ENCODE measurements at places on chromosomes 12 and 14.

- DNase-seq, result peak; percentile 65
These were observed 8.6 kb downstream of the SPTLC2 start for GRCh38 chr14:77607741-77608302.

DNA sequence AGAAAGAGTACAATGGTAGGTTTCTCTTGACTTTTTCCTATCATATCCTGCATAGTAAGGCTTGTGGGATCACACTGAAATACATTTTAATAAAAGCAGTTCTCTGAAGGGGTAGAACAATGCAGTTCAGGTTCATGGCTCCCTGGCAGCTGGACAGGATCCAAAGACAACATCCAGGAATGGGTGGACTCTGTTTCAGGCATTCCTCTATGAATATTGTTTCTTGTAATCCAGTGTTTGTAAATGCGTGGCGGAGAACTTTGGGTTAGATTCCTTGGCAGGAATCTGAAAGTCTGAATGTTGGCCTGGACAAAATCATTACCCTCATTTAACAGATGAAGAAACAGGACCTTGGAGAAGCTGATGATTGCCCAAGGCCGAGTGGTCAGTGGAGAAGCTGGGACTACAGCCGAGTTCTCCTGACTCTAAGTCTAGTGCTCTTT is 43.5 kb downstream of the SYNE2 start:
- DNase-seq, result no peak

GRCh38 chr12:99810718-99811593 is 163.4 kb downstream of the GARIN6 start:
- DNase-seq, result no peak

- no peak for DNase-seq
These were observed 76.9 kb upstream of the REP15 start for GRCh38 chr12:27619308-27619707.

- no peak for DNase-seq
These were observed 65.5 kb downstream of the PTPRR start for GRCh38 chr12:70854881-70855568.

- DNase-seq, result peak; percentile 62
These were observed 67.0 kb downstream of the PTHLH start for GRCh38 chr12:27905285-27906126.

GRCh38 chr12:49636574-49636973 is 13.2 kb downstream of the PRPF40B start:
- DNase-seq, result no peak

DNA sequence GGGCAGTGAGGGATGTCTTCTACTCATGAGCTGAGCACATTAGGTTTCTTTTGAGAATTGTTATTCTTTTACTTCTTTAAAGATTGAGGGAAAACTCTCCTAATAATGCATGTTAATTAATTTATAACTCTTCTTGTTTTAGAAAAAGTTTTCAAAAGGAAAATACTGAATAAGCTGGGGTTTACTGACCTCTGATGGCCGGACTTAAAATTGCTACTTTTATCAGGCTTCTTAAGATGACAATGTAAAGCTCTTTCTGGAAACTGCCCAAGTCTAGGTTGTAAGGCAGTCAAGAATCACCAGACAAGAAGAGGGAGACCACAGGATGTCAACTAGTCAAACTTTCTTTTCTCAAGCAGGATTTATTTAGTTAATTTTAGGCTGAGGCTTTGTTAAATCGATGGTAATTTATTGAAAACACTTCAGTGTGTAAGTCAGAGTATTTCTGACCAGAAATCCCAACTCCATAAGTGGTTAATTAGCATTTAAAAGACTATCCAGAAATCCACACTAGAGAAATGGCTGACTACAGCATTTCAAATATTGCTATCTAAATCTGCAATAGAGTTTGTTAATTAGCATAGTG is 82.1 kb downstream of the AVPR1A start:
- no peak for DNase-seq

GRCh38 chr14:81509838-81510452 is 23.7 kb downstream of the SEL1L start:
- DNase-seq, result no peak

DNA sequence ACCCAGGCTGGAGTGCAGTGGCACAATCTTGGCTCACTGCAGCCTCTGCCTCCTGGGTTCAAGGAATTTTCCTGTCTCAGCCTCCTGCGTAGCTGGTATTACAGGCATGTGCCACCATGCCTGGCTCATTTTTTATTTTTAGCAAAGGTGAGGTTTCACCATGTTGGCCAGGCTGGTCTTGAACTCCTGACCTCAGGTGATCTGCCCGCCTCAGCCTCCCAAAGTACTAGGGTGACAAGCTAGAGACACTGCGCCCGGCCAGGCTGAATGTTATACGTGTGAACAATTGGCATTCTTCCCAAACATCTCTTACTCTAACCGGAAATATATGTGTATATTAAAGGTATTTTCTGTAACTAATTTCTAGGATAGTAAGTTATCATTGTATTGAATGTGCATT is 13.2 kb upstream of the LIMA1 start:
- DNase-seq, result no peak

- DNase-seq, result peak; percentile 71
These were observed 68.9 kb upstream of the NCOR2 start for GRCh38 chr12:124636138-124636978.

DNA sequence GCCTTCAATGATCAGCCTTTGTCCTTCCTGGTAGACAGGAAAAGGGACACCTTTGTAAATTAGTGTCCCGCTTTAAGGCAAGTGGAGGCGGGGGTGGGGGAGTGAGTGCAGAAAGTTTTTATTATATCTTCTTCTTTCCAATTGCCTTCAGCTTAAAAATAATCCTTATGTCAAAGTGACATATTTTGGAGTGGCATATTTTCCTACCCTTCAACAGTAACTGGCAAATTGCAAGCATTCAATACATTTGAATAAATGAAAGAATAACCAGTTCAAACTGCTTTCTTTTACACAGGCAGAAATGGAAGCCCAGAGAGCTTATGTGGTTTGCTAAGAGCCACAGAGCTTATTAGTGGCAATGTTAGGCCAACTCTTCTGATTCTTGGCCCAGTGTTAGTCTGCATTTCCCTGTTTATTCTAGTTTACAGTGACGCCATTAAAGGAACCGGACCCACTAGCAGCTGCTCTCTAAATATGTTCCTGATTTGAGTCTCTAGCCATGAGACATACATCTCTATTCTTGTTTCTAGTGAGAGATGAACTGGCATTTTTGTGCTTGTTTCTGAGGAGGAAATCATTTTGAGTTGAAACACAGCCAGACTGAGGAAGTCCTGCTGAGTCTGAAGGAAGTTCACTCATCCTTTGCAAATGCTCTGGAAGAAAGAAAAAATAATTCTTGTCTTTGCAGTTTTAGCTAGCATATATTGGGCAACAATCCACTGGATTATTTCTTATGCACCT is 468.7 kb downstream of the NOVA1 start:
- no peak for DNase-seq

GRCh38 chr12:106251631-106252455 is 4.0 kb upstream of the CKAP4 start:
- peak; percentile 55 for DNase-seq

DNA sequence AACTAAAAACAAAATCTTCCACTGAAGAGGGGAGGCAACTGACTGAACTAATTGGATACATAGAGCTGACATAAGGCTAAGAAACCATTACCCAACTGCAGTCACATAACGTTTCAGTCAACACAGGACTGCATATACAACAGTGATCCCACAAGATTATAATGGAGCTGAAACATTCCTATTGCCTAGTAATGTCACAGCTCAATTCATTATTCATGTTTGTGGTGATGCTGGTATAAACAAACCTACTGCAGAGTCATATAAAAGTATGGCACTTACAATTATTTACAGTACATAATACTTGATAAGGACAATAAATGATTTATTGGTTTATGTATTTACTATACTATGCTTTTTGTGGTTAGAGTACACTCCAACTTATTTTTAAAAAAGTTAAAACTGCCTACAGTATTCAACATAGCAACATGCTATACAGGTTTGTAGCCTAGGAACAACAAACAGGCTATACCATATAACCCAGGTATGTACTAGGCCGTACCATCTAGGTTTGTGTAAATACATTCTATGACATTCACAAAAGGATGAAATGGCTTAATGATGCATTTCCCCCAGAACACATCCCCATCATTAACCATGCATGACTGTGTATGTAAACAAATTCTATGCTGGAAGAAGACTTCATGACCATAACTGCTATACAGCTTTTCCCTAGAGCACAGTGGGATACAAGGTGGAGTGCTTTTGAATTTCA is 4.3 kb downstream of the NAP1L1 start:
- no peak for DNase-seq

DNA sequence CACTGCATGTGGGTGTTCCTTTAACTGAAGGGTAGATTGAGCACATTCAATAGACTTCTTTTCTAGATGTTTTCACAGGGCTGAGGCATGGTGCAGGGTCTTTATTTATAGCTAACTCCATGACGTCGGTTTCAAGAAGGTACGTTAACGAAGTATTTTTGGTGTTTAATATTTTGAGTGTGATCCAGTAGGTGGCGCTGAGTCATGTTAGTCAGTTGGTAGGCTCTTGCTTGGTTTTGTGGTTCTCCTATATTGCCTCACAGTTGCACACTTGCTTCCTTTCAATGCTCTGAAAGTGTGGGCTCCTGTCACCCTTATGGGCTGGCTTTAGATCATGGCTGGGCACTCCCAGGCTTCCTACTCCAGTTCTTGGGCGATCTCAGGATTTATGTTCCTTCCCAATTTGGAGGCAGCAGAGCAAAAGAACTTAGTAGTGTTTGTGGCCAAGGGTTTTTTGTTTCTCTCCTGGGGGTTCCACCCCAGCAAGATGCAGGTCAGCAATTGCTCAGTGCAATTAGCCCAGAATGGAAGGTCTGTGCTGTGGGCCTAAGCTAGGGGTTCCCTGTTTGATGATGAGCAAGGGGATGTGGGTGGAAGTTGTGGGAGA is 471.6 kb upstream of the FOXG1 start:
- DNase-seq, result peak; percentile 61

- no peak for DNase-seq
These were observed 139.1 kb downstream of the MED13L start for GRCh38 chr12:116138364-116138763.

DNA sequence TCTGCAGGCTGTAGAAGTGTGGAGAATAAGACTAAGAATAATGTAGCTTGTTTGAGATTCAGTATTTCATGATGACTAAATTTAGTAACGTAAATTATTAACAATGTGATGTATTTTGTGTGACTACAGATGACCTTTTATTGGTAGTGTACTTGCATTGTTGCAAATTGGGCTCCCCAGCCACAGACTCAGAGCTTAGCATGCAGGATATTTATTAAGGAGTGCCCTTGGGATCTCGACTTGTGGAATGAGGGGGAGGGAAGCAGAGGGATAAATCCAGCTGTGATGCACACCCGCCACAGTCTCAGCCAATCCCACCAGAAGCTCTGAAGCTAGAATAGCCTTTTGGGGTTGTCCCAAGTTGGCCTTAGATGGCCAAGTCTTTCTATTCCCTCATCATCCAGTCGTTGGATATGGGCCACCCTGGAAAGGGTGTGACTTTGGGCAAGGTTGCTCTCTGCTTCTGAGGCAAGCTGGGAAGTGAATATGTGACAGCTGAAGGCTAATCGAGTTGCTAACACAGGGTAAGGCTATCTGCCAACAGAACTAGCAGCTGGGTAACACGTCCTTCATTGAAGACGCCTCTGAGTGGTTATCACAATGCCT is 42.1 kb upstream of the USP44 start:
- DNase-seq, result peak; percentile 48

- DNase-seq, result peak; percentile 74
These were observed 5.2 kb upstream of the HSP90B1 start for GRCh38 chr12:103924761-103925641.

DNA sequence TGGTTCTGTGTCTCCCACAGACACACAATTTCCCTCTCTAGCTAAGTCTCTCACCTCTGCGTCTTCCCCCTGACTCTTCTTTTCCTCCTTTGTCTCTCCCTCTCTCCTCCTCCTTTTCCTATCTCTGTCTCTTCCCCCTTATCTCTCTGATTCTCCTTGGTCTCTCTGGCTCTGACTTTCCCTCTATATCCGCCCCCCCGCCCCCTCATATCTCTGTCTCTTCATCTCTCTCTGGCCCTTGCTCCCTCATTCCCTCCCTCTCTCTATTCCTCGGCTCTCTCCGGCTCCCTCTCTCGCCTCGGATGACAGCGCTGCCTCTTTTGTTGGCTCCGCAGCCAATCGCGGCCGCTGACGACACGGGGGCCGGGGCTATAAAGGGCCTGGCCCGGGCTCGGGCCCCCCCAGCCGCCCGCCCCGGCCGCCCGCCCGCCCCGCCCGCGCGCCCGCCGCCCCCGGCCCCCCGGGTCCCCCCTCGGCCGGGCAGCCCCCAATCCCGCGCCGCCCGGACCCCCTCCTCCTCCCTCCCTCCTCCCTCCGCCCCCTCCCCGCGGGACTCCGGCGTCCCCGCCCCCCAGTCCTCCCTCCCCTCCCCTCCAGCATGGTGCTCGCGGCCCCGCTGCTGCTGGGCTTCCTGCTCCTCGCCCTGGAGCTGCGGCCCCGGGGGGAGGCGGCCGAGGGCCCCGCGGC is at the start of gene GDF11:
TSS of gene GDF11 (plus strand) at position 404 of the 687 bp plus-strand sequence. CDS start at position 599, 195 bp downstream.
- peak; percentile 95 for DNase-seq

DNA sequence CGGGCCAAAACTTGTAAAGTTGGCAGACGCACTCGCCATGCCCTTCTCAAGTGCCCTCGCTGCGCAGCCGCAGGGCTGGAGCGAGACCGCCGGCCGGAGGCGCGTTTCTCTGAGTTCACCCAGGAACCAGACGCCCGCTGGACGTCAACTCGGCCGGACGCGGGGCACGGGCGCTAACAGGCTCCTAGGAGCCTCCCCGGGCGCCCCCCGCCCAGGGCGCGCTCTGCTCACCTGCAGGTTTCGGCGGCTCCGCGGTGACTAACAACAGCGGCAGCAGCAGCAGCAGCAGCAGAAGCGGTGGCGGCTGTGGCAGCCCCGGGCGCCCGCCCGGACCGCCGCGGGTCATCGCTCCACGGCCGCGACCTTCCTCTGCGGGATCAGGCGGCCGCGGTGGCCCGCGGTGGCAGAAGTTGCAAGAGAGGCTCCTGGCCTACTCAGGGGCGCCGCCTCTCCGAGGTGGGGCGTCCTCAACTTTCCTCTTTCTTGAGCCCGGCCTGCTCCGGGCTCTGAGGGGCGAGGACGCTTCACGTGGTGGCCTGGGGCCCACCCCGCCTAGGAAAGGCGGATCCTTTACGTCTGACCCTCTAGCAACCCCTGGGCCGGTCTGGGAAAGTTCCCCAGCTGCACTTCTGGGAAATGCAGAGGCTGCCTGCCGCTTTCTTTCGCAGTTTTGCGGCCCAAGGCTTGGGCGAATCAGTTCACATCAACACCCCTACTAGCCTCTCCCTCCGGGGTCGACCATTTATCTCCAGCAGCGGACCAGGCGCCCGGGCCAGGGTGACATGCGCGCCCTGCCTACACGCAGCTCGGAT is at the start of gene PLBD1:
TSS of gene PLBD1 (minus strand) at position 533 of the 812 bp plus-strand sequence. CDS start at position 346, 187 bp downstream.
- DNase-seq, result peak; percentile 92

Data from endodermal cell (in vitro differentiated cells).